ENCODE measurements at places on chromosomes 7 and 10. TPM values are rescaled to one million over a fixed set of nuclear protein-coding genes. Genes with fewer than 3 reads are reported as not detected.

- H3K36me3 ChIP-seq, result peaks cover 25% of the 10 kb centered on the region
- H3K27me3 ChIP-seq, result no peaks in the 10 kb centered on the region
- peaks cover 2% of the 10 kb centered on the region for H3K4me1 ChIP-seq
- no peak for DNase-seq
- no peak overlapping the region for H3K4me3 ChIP-seq
These were observed 370.1 kb upstream of the GALNT17 start for GRCh38 chr7:70761711-70762328.

DNA sequence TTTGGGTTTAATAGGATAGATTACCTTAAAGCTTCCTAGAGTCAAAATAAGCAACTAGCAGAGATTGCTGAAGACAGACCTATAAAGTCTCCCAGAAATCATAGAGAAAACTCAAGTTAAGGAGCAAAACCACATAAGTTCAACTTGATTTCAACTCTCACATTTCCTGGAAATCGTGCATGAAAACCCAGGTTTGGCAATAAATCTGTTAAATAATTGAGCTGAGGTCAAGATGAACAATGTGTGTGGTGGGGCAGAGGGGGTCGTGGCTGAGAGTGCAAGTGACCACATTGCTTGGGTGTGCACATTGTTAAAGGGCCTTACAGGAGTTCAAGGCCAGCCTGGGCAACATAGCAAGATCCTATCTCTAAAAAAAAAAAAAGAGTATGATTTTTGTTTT is 636.5 kb downstream of the GALNT17 start:
- no peak overlapping the region for H3K4me3 ChIP-seq
- no peaks in the 10 kb centered on the region for H3K36me3 ChIP-seq
- DNase-seq, result no peak

- DNase-seq, result no peak
- H3K4me1 ChIP-seq, result peaks cover under 1% of the 10 kb centered on the region
- no peaks in the 10 kb centered on the region for H3K27me3 ChIP-seq
- H3K36me3 ChIP-seq, result no peaks in the 10 kb centered on the region
- no peak overlapping the region for H3K4me3 ChIP-seq
- H3K27ac ChIP-seq, result no peak overlapping the region
These were observed 109.6 kb downstream of the PTPRE start for GRCh38 chr10:128016423-128017060.

- no peak overlapping the region for H3K27ac ChIP-seq
- H3K27me3 ChIP-seq, result no peaks in the 10 kb centered on the region
- peaks cover 11% of the 10 kb centered on the region for H3K4me1 ChIP-seq
- H3K4me3 ChIP-seq, result no peak overlapping the region
- H3K36me3 ChIP-seq, result peaks cover 4% of the 10 kb centered on the region
- DNase-seq, result no peak
These were observed 15.0 kb downstream of the MIOS start for GRCh38 chr7:7581531-7582179.

DNA sequence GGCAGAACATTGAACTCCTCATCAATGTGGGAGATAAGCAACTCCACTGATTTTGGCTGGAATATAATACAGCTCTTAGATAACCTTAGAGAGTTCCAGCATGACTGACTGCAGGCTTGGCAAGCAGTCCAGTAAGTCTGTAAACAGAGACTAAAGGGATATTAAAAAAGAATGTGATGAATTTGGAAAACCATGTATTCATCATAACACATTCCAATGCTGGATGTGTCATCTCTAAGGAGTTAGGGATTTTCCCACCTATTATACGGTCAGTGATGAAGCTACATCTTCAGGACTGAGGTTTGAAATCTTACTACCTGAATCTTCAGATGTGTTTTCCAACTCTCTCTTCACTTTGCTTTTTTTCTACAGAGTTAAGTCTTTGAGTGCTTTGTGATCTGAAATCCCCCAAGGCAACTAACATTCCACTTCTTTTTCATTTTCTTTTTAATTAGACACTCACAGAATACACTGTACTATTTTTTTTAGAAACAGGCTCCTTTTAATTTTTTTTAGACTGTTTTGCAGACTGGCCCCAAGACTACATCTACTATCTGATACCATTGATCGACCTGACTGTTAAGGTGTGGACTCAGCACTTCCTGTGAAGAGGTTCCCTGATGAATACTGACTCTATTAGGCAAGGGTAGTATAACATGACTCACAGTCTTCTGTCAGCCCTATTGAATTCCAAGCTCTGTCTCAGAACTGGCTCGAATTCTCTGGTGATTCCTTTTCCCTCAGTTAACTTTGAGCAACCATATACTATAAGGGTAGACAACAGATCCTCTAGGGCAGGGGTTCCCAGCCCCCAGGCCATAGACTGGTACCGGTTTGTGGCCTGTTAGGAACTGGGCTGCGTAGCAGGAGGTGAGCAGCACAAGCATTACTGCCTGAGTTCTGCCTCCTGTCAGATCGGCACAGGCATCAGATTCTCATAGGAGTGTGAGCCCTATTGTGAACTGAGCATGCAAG is 678.2 kb downstream of the GRM8 start:
- H3K27ac ChIP-seq, result no peak overlapping the region
- no peaks in the 10 kb centered on the region for H3K4me1 ChIP-seq
- no peaks in the 10 kb centered on the region for H3K36me3 ChIP-seq
- no peak for DNase-seq
- no peaks in the 10 kb centered on the region for H3K27me3 ChIP-seq
- no peak overlapping the region for H3K4me3 ChIP-seq

DNA sequence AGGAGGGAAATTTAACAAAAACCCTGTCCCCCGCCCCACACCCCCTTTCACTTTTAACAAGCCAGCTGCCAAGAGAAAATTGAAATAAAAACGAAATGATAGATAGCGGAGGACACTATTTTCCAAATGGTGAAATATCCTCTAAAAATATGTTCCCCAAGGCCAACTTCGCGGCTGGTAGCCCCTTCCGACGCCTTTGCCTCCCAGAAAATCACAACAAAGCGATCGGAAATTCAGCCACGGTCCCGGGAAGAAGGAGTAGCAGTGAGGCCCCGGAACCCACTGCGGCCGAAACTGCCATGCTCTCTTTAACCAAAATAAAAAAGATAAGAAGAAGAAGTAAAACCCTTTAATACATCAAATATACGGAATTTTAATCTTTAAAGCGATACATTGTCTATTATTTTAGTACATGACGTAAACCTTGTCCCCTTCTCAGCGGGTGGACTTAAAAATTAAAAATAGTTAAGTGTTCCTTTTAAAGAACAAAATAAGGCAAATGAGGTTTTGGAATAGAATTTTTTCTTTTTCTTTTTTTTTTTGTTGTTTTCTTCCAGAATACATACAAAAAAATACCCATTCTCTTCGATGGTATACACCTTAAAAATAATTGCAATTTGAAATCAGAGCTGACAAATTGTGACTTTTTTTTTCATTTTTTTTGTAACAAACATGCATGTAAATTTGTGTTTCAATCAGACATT is 3.9 kb downstream of the ZNF503 start:
- peak overlapping the region; percentile 89 for H3K4me3 ChIP-seq
- no peaks in the 10 kb centered on the region for H3K27me3 ChIP-seq
- peak overlapping the region; percentile 97 for H3K27ac ChIP-seq
- peaks cover 42% of the 10 kb centered on the region for H3K4me1 ChIP-seq
- DNase-seq, result no peak

DNA sequence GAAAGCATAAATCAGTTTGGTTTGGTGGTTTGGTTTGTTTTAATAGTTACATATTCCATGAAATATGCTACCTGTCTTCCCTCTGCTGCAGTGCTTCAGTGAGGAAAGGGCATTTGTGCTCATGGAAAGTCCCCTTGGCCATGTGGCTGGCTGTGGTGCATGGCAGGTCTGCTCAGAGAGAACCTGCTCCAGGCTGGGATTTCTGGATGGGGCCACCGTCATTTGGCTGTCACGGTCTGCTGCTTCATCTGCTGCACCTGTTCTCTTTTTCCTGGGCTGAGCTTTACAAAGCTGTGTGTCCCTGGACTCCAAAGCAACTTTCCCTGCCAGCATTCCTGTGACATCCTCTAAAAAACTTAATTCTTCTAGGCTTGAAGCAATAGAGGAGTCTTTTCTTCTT is 8.9 kb downstream of the CDK14 start:
- no peak for DNase-seq
- no peaks in the 10 kb centered on the region for H3K27me3 ChIP-seq
- H3K4me3 ChIP-seq, result no peak overlapping the region
- no peaks in the 10 kb centered on the region for H3K36me3 ChIP-seq

GRCh38 chr10:77219046-77219445 is 418.6 kb downstream of the KCNMA1 start:
- H3K4me1 ChIP-seq, result no peaks in the 10 kb centered on the region
- DNase-seq, result no peak
- no peak overlapping the region for H3K27ac ChIP-seq

DNA sequence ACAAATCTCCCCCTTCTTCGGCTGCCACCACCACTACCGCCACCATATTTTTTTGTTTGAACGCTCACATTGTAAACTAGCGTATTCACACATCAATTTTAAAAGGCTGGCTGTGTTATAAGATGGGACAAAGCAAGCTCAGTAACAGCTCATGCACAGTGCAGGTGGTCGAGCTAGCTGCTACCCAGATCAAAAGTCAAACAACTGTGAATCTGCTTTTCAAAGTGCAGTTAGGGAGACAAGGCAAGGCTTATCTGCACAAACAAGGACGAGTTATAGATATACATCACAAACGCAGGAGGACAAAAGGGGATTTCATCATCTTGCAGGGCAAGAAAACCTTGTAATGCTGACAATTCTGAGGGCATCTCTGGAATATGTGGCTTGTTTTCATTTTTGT is 231.6 kb downstream of the VTI1A start:
- no peaks in the 10 kb centered on the region for H3K4me1 ChIP-seq
- H3K4me3 ChIP-seq, result no peak overlapping the region
- no peak for DNase-seq
- H3K36me3 ChIP-seq, result no peaks in the 10 kb centered on the region
- no peaks in the 10 kb centered on the region for H3K27me3 ChIP-seq

DNA sequence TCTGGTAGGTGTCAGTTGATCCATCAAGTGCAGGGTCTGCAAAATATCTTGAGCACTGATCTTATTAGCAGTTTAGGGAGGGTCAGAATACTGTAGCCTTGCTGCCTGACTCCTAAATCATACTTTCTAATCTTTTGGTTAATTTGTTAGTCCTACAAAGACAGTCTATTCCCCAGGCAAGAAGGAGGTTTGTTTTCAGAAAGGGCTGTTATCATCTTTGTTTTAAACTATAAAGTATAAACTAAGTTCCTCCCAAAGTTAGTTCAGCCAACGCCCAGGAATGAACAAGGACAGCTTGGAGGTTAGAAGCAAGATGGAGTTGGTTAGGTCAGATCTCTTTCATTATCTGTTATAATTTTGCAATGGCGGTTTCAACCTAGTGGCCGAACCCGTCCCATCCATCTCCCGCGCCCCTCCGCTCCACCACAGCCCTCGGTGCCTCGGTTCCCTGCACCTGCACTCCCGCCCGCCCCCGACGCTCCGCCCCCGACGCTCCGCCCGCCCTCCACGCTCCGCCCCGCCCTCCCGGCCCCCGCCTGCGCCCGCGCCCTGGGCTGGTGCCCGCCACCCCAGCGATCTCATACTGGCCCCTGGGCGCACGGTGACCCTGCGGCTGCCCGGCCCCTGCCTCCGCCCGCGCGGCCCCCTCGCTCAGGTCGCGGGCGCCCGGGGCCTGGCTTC is at the start of gene ADCK2:
ADCK2 (plus strand) TSS at position 564 of the 681 bp plus-strand sequence. CDS start 386 bp downstream, outside the sequence.
- H3K27ac ChIP-seq, result peak within 1 kb of the TSS; percentile 94
- H3K4me3 ChIP-seq, result peak within 1 kb of the TSS; percentile 93
- H3K27me3 ChIP-seq, result no peaks in the 10 kb centered on the region
- peaks cover under 1% of the 10 kb centered on the region for H3K36me3 ChIP-seq
- DNase-seq, result peak; percentile 75

GRCh38 chr10:28592953-28593352 is 60.0 kb downstream of the WAC start:
- H3K27ac ChIP-seq, result no peak overlapping the region
- no peak overlapping the region for H3K4me3 ChIP-seq
- no peak for DNase-seq

- H3K27ac ChIP-seq, result no peak overlapping the region
- no peaks in the 10 kb centered on the region for H3K4me1 ChIP-seq
- no peak for DNase-seq
- no peaks in the 10 kb centered on the region for H3K27me3 ChIP-seq
- no peaks in the 10 kb centered on the region for H3K36me3 ChIP-seq
These were observed 157.1 kb upstream of the PRSS58 start for GRCh38 chr7:142414915-142415314.

DNA sequence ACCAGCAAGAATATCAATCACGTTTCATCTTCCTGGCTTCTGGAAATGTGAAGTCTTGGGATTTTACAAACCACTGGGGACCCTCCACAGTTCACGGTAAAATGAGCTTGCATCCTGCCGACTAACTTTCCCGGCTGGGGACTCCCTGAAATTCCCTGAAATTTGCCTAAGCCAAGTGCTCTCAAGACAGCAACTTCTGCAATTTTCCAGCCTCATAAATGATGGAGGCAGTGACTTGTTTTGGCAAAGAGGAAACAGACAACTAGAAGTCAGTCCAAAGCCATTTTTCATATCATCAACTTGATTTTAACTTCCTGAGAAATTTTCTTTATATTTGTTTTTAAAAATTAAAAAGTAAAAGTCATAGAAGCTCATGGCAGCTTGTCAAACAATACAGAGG is 212.3 kb downstream of the FANK1 start:
- no peaks in the 10 kb centered on the region for H3K36me3 ChIP-seq
- H3K27me3 ChIP-seq, result no peaks in the 10 kb centered on the region
- H3K4me1 ChIP-seq, result no peaks in the 10 kb centered on the region
- H3K4me3 ChIP-seq, result no peak overlapping the region

- DNase-seq, result no peak
- H3K36me3 ChIP-seq, result no peaks in the 10 kb centered on the region
- H3K27ac ChIP-seq, result no peak overlapping the region
- no peaks in the 10 kb centered on the region for H3K4me1 ChIP-seq
- H3K27me3 ChIP-seq, result no peaks in the 10 kb centered on the region
These were observed 94.0 kb downstream of the AKR1D1 start for GRCh38 chr7:138170298-138170697.

GRCh38 chr7:154720016-154720415 is 282.9 kb downstream of the PAXIP1 start:
- no peaks in the 10 kb centered on the region for H3K4me1 ChIP-seq
- H3K27ac ChIP-seq, result no peak overlapping the region
- no peak for DNase-seq
- no peaks in the 10 kb centered on the region for H3K36me3 ChIP-seq

GRCh38 chr10:76341740-76342139 is 910.3 kb downstream of the LRMDA start:
- H3K36me3 ChIP-seq, result no peaks in the 10 kb centered on the region
- no peak overlapping the region for H3K27ac ChIP-seq
- no peak for DNase-seq
- H3K4me1 ChIP-seq, result no peaks in the 10 kb centered on the region
- no peak overlapping the region for H3K4me3 ChIP-seq

- peak overlapping the region; percentile 53 for H3K4me3 ChIP-seq
- no peaks in the 10 kb centered on the region for H3K36me3 ChIP-seq
- no peak overlapping the region for H3K27ac ChIP-seq
- no peak for DNase-seq
- H3K4me1 ChIP-seq, result peaks cover 38% of the 10 kb centered on the region
- peaks cover 30% of the 10 kb centered on the region for H3K27me3 ChIP-seq
These were observed 614 bp upstream of the ADAMTS14 start for GRCh38 chr10:70671619-70672164.

GRCh38 chr10:49111320-49111698 is 4.0 kb downstream of the VSTM4 start:
- peaks cover 43% of the 10 kb centered on the region for H3K4me1 ChIP-seq
- no peaks in the 10 kb centered on the region for H3K36me3 ChIP-seq
- H3K4me3 ChIP-seq, result no peak overlapping the region
- H3K27ac ChIP-seq, result no peak overlapping the region
- no peak for DNase-seq
- no peaks in the 10 kb centered on the region for H3K27me3 ChIP-seq

- H3K27me3 ChIP-seq, result no peaks in the 10 kb centered on the region
- H3K27ac ChIP-seq, result no peak overlapping the region
- peaks cover 4% of the 10 kb centered on the region for H3K36me3 ChIP-seq
- no peak overlapping the region for H3K4me3 ChIP-seq
These were observed 114.7 kb downstream of the MAD1L1 start for GRCh38 chr7:2118056-2118455.

The SLC26A4 gene
- total RNA-seq, result 0.24 TPM

The PRKCQ gene
- total RNA-seq, result not detected

The AOAH gene
- 4.8 TPM for total RNA-seq

The IRF5 gene
- total RNA-seq, result 22.8 TPM

The VIPR2 gene
- 0.60 TPM for total RNA-seq
